ENCODE measurements at places on chromosomes 6 and 20. TPM values are rescaled to one million over a fixed set of nuclear protein-coding genes. Genes with fewer than 3 reads are reported as not detected.

The BFSP1 gene
- total RNA-seq: 3.4 TPM

The MATN4 gene
- not detected for total RNA-seq

The PREX1 gene
- total RNA-seq: 42.0 TPM

The CST1 gene
- total RNA-seq: not detected

The NKX2-4 gene
- not detected for total RNA-seq

The MYB gene
- 33.3 TPM for total RNA-seq

The NKAIN4 gene
- total RNA-seq: not detected

DNA sequence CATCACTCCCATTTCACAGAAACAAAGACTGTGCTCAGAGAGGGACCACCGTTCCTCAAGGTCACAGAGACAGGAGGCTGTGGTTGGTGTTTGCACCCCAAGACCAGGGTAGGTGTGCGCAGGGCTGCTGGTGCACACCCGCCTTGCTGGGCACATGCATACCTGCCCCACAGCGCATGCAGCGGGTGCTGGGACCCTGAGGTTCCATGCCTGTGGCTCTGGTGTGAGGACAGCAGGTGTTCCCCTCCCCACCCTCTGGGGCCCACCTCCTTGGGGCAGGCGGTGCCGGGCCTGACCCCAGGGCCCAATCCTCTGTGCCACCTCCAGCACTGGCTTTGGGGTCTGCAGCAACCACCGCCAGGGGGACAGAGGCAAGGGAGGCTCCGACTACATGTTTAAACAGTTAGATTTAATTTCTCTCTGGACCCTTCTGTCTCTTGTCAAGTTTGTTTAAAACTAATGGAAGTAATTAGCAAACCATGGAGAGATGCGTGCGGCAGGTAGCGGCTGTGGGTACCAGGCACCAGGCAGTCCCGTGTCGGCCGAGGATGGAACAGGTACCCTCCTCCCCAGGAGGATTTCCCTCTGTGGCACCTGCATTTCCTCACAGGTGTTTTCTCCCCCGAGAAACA, 327.8 kb downstream of the TAF4 start:
- DNase-seq: no peak

DNA sequence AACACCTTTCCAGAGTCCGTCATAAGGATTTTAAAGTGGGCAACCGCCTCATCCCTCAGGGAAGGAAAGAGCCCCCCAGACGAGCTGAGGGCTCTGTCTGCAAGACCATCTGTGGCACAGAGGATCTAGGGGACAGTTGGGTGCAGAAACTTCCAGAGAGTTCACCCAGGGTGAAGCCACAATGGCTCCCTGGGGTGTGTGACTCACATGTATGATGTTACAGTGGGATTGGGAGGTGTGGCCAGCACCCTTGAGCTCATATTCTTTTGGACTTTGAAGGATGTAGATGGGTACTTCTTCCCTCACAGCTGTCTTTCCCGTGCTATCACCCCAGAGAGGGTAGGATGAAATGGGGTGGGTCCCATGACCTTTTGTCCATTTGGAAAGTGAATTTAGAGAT, 95.5 kb downstream of the NCR2 start:
- DNase-seq: no peak

- no peak for DNase-seq
These were observed 7.1 kb downstream of the PRIM2 start for GRCh38 chr6:57324538-57324937.

DNA sequence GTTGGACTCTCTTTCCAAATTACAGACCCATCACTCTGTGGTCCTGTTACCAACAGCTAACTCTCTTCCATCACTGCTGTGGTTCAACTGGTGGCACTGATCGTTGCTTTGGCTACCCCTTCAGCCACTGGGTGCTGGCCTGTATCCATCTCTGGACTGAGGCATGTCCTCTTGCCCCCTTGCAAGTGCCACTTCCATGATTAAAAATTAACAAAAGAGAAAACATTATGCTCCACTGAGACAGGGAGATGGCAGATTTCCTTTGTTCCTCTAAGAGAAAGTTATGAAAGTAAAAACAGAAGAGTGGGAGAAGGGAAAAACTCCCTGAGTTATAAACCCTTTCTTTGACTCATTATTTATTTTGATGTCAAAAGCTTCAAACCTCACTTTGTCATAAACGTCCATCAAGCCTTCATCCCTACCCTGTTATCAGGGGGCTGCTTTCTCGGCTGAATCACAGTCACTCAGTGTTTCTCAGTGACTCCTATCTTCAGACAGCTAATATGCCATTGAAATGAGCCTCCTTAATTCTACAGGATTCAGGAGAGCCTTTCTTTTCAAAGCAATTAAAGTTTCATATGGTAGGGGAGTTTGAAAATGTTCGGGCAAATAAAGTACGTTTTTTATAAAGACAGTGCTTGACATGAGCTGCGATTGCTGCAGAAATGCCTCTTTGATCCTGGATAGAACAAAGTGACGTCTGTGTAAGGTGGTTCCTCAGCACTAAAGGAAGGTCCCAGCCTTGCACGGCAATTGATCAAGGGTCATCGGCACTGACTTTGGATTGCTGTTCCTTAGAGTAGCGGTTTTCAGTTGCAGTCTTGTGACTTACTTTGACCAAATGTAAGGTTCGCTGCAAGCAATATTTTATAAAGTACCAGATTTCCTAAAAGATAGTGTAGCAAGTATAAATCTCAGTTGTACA, 49.9 kb upstream of the PBOV1 start:
- DNase-seq: no peak

- no peak for DNase-seq
These were observed 84.2 kb downstream of the TRIM27 start for GRCh38 chr6:28839443-28840120.

GRCh38 chr6:16804546-16805242, 43.4 kb upstream of the ATXN1 start:
- no peak for DNase-seq

GRCh38 chr20:50625986-50626677, 65.2 kb downstream of the RIPOR3 start:
- no peak for DNase-seq

DNA sequence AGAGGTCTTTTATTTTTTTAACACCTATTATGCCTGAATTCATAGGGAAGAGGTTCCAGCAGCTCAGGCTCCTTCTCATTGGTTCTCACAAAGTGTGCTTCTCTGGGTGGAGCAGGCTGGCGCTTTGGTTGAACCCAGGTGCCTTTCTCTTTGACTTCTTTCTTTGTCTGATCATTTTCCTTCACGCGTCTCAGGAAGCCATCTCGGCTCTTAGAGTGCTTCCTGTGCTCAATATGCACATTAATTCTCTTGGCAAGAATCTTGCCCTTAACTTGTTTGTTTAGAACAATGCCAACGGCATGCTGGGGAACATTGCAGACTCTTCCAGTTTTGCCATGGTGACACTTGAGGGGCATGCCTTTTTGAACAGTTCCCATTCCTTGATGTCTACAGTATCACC, 44.2 kb upstream of the RNF24 start:
- no peak for DNase-seq

All from naive thymus-derived CD4-positive, alpha-beta T cell (primary cell).